IMR-90 (cell line): ENCODE measurements at places on chromosomes 13 and 19. TPM values are rescaled to one million over a fixed set of nuclear protein-coding genes. Genes with fewer than 3 reads are reported as not detected.

MUC16 gene
- total RNA-seq, result not detected in 2 replicates

GRCh38 chr13:87607266-87607665 is 63.9 kb upstream of the SLITRK5 start:
- no peak for DNase-seq

DNA sequence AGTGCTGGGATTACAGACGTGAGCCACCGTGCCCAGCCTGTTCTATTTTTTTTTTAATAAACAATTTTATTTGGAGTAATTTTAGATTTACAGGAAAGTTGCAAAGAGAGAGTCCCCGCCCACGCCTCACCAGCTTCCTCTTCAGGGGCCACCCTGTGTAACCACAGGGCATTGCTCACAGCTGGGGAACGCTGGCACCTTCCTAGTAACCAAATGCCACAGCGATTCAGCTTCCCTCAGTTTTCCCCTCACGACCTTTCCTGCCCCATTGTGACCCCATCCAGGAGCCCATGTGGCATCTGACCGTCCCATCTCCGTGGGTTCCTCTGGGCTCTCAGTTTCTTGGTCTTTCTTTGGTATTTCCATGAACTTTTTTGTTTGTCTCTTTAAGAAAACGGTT is 83.9 kb downstream of the GNG7 start:
- DNase-seq, result peak; percentile 28

ADM5 gene
- total RNA-seq, result 0.18 and 0.28 TPM in 2 replicates

DNA sequence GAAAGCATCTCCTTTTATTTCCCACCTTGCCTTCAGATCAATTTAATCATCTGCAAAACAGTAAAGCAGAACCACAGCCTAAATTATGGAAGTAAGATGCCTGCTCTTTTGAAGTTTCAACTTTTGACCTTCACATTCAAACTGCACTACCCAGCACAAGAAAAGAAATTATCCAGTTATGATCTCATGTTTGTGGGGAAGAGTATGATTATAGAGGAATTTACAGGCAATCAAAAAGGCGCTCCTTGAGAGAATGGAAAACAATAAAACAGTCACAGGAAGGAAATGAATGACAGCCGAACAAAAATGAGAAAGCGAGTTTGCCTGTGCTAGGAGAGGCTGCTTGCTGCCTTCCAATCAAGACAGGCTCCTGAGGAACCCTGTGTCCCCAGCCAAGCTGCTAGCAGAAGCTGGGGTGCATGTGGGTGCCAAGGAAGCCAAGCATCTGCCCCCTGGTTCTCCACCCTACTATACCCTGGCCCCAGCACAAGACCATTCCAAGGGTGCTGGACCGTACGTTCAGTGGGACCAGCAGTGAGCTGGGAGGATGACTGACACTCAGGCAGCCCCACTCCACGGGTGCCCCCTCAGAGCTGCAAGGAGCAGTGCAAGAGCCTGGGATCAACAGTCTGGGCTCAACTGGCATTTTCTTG is 47.8 kb downstream of the PEPD start:
- peak; percentile 55 for DNase-seq

DNA sequence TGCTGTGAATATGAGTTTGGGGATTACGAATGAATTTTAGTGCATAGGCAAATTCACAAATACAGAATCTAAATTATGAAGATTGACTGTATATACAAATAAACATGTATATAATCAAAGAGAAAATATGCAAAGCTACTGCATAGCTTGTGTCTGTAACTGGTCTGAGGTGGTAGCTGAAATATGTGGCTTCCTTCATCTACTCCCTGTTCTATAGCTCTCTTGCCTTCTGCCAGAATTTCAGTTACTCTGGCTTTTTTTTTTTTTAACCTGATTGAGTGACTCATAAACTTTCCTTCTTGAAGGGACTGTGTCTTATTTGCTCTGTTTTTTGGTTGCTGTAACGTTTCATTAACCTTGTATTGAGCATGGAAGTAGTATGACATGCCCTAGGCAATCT is 26.6 kb downstream of the DNAJC3 start:
- peak; percentile 26 for DNase-seq

DNA sequence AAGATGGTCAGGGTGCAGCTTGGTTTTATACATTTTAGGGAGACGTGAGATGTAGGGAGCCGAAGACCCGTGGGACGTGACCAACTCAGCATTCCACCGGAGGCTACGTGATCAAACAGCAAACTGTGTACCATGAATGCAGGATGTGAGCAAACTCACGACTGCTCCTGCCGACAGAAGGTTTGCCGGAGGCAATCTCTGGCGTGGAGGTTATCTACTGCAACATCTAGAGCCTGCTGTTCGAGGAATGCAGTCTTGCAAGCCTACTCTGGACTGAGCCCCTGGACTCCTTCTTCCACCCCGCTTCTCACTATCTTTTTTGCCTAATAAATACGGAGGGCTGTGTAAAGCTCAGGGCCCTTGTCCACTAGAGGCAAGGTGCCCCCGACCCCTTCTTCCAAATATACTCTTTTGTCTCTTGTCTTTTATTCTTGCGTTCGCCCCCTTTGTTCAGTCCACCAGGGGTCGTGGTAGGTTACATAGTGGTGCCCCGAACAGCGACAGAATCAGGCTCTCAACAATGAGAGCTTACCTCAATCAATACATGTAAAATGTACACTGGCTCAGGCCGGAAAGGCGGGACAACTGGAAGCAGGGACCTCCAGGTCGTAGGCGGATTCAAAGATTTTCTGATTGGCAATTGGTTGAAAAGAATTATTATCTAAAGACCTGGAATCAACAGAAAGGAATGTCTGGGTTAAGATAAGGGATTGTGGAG is 8.9 kb upstream of the OR1I1 start:
- DNase-seq, result no peak

GRCh38 chr19:44974857-44975256 is 19.7 kb downstream of the CLPTM1 start:
- no peak for DNase-seq

- no peak for DNase-seq
These were observed 14.4 kb downstream of the MEF2B start for GRCh38 chr19:19155495-19156219.

PPM1N gene
- 0.56 and 0.90 TPM in 2 replicates for total RNA-seq

KLHL1 gene
- not detected in 2 replicates for total RNA-seq

GRCh38 chr13:80074143-80074752 is 266.7 kb downstream of the SPRY2 start:
- DNase-seq, result no peak

DNA sequence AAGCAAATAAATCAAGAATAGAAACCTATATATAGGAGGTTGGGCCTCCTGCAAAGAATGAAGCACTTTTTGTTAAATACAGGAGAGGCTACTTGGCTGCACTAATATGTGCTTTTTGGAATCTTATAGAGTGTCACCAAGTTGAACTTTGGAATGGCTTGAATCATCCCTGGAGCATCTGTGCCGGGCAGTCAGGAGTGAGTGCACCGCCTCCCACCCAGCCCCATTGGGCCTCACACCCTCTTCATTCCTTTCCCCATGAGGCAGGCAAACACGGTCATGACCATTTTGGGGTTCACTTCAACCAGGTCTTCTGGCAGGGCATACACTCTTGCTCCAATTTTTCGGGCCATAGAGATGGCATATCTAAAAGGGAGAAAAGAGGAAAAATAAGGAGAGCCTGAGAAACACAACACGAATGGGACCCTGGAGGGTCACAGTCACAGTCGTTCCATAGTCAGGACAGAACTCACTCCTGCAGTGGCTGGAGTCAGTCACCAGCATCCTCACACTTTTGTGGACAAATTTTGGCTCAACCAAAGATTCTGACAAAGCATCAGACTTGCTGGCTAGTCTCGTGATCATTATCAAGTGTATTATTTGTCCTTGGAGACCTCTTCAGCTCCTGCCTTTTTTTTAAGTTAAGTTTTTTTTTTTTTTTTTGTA is 22.7 kb upstream of the CPB2 start:
- DNase-seq, result no peak
